ENCODE measurements at places on chromosomes 16 and 17.

GRCh38 chr17:50021681-50022370 lies 26.8 kb upstream of the DLX3 start:
- no peak for DNase-seq

- DNase-seq: no peak
Measured at GRCh38 chr17:48385319-48385718, 44.7 kb downstream of the SKAP1 start.

GRCh38 chr17:32636598-32637218 lies 149.9 kb downstream of the CDK5R1 start:
- peak; percentile 79 for DNase-seq

DNA sequence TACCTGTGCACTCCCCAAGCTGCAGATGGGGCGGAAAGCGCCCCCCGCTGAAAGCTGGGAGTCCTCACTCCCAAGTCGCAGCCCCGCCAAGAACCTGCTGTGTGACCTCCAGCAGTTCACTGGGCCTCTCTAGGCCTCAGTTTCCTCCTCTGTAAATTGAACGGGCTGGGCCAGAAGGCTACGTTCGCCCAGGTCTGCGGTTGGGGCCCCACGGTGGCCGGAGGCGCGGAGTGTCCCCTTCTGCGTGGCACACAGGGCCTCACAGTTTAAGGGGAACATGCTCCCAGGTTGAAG lies 628 bp downstream of the GALK1 start:
- no peak for DNase-seq

- DNase-seq: no peak
Measured at GRCh38 chr16:77674888-77675287, 47.4 kb upstream of the NUDT7 start.

- no peak for DNase-seq
Measured at GRCh38 chr17:49349541-49349940, 12.5 kb downstream of the ZNF652 start.

DNA sequence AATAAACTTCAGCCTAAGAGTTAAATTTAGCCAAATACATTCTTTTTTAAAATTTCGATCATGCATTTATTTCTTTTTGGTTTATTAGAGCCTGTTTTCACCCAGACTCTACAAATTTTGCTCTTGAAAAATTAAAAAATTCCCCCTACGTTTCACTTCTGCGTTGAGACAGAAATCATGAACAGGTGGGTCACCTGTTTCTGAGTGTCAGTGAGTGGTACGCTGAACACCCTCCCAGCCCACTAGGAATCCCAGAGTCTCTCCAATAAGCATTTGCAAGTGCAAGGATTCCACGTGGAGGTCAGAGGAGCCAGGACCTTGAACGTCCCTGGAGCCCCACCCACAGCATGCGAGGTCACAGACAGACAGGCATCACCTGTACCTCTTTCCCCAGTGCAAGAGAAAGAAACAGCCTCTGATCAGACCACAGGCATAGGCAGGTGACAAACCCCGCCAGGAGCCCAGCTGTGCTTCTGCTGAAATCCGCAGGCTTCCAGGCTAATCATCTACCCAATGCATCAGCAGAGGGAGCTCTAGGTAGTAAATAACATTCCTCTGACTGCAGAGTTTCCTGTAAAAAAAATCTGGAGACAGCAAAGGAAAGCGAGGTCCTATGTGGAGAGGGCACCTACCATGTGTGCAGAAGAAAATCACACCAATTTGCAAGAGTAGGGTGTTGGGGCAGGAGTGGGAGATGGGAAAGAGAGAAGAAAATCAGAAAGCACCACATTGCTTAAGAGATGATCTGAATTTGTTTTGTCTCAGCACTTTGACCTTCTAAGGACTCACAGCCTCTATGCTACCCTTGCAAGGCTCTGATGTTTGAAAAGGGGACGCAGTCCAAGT lies 5.9 kb upstream of the XYLT1 start:
- DNase-seq: peak; percentile 37

GRCh38 chr17:27326051-27326450 lies 32.1 kb downstream of the WSB1 start:
- DNase-seq: no peak

DNA sequence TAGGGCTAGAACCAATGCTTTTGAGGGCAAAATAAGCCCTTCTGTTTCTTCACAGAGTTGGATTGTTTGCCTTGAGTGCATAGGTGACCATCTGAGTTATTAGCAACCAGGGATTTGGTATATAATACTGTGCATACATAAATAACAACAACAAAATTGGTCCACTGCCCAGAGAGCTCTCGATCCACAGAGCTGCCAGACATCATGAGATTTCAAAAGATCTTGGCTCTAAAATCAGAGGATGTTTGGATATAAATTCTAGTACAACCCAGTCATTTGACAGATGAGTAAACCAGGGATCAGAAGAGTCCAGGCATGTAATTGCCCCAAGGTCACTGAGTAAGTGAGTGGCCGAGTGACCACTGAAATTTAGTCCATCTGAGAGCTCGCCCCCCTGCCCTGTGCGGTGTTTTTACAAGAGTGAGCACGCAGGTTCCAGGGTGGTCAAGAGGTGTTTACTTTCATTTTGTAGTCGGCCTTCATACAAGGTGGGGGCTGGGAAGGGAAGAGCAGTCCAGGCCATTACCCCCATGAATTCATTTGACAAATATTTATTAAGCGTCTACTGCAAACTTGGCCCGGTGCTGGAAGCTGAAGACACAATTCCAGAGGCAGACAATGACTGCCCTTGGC lies 1.8 kb upstream of the MT2A start:
- no peak for DNase-seq

- DNase-seq: no peak
Measured at GRCh38 chr16:30892670-30893416, 1.0 kb downstream of the BCL7C start.

DNA sequence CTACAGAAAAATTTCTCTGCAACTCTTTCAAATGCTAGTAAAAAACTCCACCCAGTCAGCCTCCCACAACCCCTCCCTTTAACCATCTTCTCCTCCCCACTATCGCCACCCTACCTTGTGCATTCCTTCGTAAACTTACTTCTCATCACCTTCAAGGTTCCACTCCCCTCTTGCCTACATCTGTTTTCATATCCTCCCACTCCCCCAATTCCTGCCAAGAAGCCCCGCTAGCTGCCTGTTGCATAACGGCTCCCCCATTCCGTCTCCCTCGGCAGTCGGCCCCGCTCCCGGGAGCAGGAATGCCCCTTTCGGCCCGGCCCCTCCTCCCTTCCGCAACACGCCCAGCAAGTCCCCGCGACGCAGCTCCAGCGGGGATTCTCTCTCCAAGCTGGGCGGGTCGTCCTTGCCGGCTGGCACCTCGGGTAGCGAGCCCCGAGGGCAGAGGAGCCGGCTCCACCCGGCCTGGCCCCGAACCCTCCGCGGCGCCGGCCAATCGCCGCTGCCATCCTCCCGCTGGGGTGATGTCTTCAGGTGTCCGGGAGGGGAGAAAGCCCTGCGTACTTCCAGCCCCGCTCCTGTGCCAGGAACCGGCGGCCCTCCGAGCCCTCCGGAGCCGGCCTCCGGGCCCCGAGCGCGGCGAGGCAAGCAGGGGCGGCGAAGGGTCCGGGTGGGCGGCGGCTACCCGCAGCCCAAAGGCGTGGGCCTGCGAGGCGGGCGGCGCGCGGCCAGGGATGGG lies 1.5 kb downstream of the PHLPP2 start:
- peak; percentile 65 for DNase-seq

DNA sequence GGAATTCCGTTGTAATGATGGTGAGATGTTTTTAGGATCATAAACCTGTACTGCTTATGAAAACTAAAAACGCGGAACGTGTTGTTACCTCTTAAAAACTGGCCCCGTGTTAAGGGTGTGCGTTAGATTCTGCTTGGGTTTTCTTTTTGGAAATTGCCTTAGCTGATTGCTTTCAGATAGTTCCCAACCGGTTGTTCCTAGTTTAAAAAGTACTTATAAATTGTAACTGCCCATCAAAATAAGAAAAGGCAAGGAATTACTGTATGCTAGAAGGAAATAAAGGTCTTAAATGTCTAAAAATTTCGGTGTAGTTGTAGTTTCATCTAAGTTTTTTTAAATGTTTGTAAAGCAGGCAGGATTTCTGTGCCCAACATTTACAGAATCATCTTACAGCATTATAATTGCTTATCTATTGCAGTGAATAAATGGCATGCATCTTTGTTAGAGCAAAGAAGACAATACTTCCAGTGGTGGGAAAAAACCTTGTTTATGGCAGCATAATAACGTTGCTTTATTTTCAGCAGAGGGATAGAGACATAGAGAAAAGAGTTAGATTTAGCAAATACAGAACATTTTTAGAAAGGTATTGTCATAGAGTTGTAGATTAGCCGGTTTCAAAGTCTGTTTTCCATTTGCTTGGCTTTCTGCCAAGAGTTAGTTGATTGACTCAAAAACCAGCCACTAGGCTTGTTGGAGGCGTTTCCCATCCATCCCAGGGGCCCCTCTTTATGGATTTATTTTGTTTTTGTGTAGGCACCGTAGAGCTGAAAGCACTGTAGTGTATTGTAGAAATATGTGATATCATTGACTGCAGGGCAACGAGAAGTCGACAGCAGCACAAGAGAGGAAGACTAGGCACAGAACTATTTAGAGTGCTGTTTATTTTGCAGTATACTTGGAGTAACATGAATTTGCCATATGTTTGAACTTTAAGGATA lies 1.7 kb downstream of the PPM1D start:
- peak; percentile 34 for DNase-seq

DNA sequence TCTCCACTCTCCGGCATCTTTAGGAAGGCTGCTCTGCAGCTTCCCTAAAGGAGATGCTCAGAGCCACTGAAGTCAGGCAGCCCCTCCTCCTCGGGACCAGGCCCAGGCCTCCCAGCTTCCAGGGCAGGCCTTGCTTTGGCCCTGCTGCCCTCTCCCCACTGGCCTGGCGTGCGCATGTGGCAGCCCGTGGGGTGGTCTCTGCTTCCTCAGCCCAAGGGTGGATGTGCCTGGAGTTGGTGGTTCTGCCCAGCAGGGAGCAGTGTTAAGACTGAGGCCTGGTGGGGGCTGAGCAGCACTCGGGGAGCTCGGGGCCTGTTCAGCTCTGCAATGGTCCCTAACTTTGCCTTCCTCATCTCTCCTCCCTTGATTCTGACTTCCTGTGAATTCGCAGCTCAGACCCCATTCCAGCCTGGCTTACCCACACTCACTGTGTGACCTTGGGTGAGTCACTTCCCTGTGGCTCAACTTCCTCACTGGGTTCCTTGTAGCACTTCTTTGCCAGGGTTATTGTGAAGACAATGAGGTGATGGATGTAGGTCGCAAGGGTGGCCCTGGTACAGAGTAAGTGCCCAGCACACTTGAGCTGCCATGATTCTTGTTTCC lies 63.2 kb downstream of the NKD1 start:
- DNase-seq: no peak

GRCh38 chr16:8720080-8720966 lies 45.9 kb downstream of the ABAT start:
- no peak for DNase-seq

DNA sequence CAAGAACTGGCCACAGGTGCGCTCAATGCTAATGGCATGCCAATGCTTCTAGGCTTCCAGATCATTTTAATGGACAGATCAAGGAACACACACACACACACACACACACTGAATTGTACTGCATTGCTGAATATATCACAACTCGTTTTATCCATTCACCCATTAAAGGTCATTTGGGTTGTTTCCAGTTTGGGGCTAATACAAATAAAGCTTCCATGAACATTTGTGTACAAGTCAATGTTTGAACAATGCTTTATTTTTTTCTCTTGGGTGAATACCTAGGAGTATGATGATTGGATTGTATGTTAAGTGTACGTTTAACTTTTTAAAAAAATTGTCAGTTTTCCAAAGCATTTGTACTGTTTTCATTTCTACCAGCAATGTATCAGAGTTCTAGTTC lies 3.6 kb upstream of the PCTP start:
- DNase-seq: no peak

DNA sequence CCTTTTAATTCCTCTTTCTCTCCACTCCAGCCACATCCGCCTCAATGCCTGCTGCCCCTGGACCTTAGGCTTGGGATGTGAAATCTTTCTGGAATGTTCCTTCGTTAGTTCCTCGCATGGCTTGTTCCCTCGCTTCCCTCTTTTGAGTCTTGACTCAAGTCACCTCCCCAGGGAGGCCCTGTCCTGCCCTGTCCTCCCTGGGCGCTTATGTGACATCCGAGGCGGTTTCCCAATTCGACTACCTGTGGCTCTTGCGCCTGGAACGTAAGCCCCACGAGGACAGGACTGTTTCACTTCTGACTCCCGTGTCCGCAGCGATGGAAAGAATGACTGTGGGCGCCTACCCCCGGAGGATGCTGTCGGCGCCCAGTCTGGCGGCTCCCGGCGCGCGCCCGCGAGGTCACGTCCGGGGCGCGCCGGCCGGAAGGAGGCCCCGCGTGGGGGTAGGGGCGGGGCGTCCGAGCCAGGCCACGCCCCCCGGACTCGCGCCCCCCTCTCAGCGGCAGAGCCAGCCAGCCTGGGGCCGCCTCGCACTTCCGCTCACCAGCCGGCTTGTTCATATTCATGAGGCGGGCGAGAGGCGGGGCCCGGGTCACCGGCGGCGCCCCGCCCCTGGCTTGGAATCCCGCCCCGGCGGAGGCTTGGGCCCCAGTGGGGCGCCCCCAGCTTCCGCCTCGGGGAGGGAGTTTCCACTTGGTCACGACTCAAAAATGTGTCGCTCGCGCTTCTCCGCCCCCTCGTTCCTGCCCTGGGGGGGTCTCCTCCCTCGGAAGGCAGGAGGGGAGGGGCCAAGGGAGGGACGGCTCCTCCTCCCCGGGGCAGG lies 8.4 kb upstream of the GLIS2 start:
- DNase-seq: peak; percentile 89

- no peak for DNase-seq
Measured at GRCh38 chr16:50459496-50460080, 88.6 kb upstream of the NKD1 start.

- peak; percentile 80 for DNase-seq
Measured at GRCh38 chr16:24748242-24748641, 18.8 kb downstream of the TNRC6A start.

- no peak for DNase-seq
Measured at GRCh38 chr17:74702116-74702871, 10.4 kb downstream of the CD300LF start.
